ENCODE measurements at places on chromosomes 1 and 21. TPM values are rescaled to one million over a fixed set of nuclear protein-coding genes. Genes with fewer than 3 reads are reported as not detected.

NUP210L gene
- total RNA-seq = 0.13 TPM

PARS2 gene
- total RNA-seq = 3.5 TPM

RGS7 gene
- total RNA-seq = 0.81 TPM

PAQR6 gene
- total RNA-seq = 0.26 TPM

PRELP gene
- total RNA-seq = 2.7 TPM

LCE6A gene
- not detected for total RNA-seq

CAMK1G gene
- 0.13 TPM for total RNA-seq

AADACL3 gene
- total RNA-seq = not detected

RAB7B gene
- 7.5 TPM for total RNA-seq

AQP10 gene
- total RNA-seq = under 0.01 TPM

LCE2A gene
- not detected for total RNA-seq

PLA2G2A gene
- total RNA-seq = not detected

MTARC1 gene
- total RNA-seq = 1.1 TPM

RHEX gene
- not detected for total RNA-seq

HNRNPU gene
- 387 TPM for total RNA-seq

PYCR2 gene
- 42.1 TPM for total RNA-seq

FAM151A gene
- total RNA-seq = not detected

LIPI gene
- not detected for total RNA-seq

KRTAP13-2 gene
- total RNA-seq = not detected

DMRTA2 gene
- total RNA-seq = 0.13 TPM

IQGAP3 gene
- 18.8 TPM for total RNA-seq

TRIM17 gene
- 0.12 TPM for total RNA-seq

ASTN1 gene
- under 0.01 TPM for total RNA-seq

ILDR2 gene
- total RNA-seq = under 0.01 TPM

CCDC185 gene
- total RNA-seq = not detected

KRTAP12-2 gene
- not detected for total RNA-seq

HMGCS2 gene
- total RNA-seq = not detected

BOLA1 gene
- total RNA-seq = 7.3 TPM

MYBPH gene
- total RNA-seq = 0.06 TPM

TSSK3 gene
- total RNA-seq = 1.7 TPM

S100A7 gene
- total RNA-seq = not detected

SNX27 gene
- total RNA-seq = 22.5 TPM

LCE1D gene
- total RNA-seq = not detected

PLEKHO1 gene
- 39.2 TPM for total RNA-seq
